ENCODE measurements at places on chromosomes 5 and 9.

GRCh38 chr9:126624479-126624826, 10.7 kb downstream of the LMX1B start:
- DNase-seq, result no peak

DNA sequence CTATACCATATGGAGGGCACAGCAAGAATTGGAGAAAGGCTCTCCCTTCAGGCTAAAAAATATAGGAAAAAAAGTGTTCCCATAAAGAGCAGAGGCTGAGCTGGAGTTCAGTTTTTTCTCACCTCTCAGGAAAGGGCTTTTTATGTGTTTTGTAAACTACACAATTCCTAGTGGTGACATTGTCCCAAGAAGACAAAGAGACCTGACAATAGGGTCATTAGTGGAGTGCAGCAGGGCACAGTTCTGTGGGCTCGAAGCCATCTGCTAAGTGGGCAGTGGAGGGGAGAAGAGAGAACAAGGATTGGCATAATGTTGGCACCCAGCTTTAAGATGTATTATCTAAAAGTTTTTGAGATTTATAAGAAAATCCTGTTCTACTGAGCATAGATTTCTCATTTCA, 162.5 kb downstream of the HCN1 start:
- no peak for DNase-seq

DNA sequence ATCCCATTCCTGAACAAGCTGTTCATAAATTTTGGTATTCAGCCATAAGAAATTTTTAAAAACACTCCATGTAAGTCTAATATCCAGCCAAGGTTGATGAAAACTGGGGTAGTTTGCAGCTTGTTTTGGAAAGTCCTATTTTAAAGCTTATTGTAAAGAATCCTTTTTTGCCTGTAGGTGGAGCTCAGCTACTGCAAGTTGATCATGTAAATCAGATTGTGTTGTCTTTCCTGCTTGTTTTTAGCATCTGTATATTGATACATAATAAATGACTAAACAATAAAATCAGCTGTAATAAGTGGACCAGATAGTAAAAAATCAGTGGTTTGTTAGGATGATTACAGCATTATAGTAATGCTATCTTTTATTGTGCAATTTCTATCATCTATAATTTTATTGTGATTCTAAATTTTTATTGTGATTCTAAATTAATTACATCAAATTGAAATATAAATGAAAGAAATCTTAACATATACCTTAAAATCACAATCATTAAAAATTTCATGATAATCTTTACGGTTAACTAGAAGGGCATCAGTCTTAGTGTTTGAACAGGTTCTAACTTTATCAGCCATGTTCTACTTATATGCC, 42.4 kb downstream of the CWC27 start:
- peak; percentile 49 for DNase-seq

DNA sequence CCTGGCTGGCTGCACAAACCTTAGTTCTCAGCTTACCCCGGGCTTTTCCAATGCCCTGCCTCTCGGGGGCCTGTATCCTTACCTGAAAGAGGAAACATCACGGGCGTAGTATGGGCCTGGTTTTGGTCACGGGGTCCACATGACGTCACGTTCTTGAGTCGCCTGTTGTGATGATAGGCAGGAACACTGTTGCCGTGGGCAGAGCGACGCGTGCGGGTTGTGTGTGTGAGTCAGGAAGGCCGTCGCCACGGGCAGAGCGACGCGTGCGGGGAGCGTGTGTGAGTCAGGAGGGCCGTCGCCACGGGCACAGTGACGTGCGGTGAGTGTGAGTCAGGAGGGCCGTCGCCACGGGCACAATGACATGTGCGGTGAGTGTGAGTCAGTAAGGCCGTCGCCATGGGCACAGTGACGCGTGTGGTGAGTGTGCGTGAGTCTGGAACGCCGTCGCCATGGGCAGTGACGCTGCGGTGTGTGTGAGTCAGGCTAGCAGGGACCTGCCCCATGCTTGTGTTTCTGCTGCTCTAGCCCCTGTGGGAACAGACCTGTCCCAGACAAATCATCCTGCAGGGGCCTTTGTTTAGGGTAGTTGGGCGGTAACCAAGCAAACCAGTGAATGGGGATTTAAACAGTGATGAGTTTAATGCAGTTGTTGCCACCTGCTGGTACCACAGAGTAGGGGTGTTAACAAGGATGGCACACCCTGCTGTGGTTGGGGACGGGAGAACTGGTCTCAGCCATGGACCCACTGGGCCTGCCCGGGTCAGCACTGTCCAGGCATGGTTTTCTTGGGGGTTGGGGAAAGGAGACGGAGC, 19.8 kb downstream of the TRIP13 start:
- DNase-seq, result no peak

GRCh38 chr5:169814522-169814921, 165.8 kb downstream of the INSYN2B start:
- DNase-seq, result no peak

DNA sequence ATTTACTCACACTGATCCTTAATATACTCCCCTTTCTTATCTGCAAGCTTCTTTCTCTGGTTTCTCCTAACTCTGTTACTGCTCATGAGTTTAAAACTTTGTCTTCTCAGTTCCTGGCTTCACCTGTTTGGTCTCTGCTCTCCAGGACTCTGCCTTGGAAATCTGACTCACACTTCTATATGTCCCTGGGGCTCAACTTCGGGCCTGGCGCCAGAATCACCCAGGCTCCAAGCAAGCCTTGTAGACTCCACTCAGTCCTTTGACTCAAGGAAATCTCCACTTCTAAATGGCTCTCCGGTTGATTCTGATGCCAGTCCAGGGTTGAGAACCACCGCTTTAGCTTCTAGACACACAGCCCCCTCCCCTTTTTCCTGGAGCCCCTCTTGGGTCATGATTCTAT, 57.8 kb downstream of the TMC1 start:
- no peak for DNase-seq

DNA sequence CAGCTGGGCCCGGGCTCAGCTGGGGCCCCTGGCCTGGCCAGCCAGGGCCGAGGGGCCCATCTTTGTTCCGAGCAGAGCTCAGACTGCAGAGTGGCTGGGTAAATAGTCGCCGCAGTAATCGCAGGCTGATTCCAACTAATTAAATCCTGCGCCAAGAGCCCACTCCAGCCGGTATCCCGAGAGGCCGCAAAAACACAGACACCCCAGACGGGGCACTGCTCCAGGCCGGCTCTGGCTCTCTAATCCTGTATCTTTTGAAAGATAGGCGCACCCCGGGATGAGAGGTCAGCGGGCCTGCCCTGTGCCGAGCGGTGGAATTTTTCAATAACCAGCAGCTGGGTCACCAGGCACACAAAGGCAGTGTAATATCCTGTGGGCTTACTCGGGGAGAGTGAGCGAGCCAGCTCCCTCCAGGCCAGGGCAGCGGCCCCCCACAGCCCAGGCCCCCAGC, 57.7 kb downstream of the LMX1B start:
- DNase-seq, result no peak

GRCh38 chr9:38029915-38030638, 39.0 kb downstream of the SHB start:
- no peak for DNase-seq

GRCh38 chr5:95410279-95410678, 19.1 kb downstream of the FAM81B start:
- DNase-seq, result peak; percentile 25

DNA sequence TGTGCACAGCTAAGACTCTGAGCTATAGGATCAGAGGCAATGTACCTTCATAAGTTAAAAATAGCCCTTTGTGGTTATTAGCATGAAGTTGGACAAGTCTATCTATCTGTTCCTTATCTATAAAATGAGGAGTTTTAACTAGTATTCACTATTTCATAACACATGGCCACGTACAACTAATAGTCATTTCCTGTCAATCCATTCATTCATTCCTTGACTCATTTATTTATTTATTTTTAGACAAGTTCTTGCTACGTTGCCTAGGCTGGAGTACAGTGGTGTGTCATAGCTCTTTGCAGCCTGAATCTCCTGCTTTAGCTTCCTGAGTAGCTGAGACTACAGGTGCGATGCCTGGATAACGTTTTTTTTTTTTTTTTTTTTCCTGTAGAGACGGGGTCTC, 92.1 kb downstream of the NR3C1 start:
- no peak for DNase-seq

GRCh38 chr9:115590011-115590410, 472.1 kb upstream of the TNC start:
- DNase-seq, result peak; percentile 88

- no peak for DNase-seq
Measured at GRCh38 chr9:136615631-136616306, 46.9 kb upstream of the EGFL7 start.

GRCh38 chr5:131640043-131640856, 5.2 kb upstream of the RAPGEF6 start:
- no peak for DNase-seq

GRCh38 chr5:133702791-133703770, 90.7 kb upstream of the FSTL4 start:
- DNase-seq, result no peak

DNA sequence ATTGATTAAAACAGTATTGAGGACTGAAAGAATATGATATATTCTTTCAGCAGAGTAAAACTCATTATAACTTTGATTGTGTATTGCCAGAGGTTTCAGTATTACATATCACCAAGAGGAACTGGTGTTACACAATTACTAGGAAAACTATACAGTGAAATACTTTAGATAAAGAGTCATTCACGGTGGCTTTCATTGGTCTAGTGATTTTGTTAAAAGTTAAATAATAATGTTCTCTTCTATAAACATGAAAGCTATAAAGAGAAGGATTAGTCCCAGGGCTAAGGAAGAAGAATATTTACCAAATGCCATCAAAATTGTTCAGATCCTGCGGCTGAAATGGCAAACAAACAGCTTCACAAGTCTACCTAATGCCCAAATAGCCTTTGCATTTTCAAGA, 306.2 kb downstream of the SEMA5A start:
- DNase-seq, result no peak

DNA sequence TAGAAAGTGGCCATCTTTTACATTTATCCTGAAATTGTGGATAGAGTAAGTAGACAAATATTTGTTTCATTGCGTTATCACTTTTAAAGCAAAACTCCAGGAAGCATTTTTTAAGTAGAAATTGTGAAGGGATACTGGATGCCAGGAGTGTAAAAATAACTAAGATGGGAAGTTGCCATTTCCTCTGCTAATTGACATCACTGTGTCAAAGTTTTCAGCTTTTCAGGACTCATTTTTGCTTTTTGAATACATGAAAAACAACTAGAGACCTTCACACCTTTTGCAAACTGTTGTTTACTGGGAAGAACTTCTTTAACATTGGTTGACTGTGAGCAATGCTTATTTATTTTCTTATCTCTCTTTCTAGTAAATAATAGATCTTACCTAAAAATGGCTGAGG, 337.5 kb downstream of the NR2F1-AS1 start:
- no peak for DNase-seq

GRCh38 chr5:102762095-102762534, 7.0 kb downstream of the PAM start:
- no peak for DNase-seq

- no peak for DNase-seq
Measured at GRCh38 chr5:40832345-40832744, 2.7 kb downstream of the RPL37 start.

DNA sequence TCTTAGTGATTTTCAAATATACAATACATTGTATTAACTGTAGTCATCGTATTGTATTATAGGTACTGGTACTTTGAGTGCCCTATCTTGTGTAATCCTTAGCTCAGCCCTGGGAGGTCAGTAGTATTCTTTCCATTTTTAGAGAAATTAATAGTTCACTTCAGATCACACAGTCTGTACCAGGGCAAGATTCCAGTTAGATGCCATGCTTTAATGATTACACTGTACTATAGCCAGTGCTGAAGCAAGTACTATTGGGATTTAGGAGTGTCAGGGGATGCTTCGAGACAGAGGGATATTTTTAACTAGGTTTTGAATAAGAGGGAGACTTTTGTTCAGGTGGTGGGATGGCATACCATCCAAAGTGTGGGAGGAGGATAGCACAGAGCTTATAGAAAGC, 41.0 kb upstream of the SLC27A6 start:
- no peak for DNase-seq

- DNase-seq, result no peak
Measured at GRCh38 chr5:19790829-19791466, 197.1 kb downstream of the CDH18 start.

GRCh38 chr5:125140855-125141254, 394.4 kb upstream of the ZNF608 start:
- peak; percentile 80 for DNase-seq

DNA sequence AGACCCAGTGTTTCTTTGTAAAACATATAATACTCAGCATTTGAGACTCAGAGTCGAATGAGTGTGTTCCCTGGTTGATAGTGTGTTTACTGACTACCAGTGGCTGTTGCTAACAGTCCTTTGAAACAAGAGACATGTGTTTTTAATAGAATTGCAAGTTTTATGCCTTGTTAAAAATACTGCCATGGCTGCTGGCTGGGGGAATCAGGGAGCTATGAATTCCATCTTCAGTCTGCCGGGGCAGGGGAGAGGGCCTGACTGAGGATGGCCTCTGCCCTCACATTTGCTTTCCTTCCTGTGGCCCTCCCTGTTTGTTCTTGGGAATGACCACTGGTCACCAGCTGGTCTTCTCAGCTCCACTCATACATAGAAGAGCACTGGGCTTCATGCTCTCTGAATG, 63.8 kb downstream of the PDZD2 start:
- peak; percentile 82 for DNase-seq

- peak; percentile 65 for DNase-seq
Measured at GRCh38 chr5:158070859-158071258, 211.9 kb upstream of the CLINT1 start.

DNA sequence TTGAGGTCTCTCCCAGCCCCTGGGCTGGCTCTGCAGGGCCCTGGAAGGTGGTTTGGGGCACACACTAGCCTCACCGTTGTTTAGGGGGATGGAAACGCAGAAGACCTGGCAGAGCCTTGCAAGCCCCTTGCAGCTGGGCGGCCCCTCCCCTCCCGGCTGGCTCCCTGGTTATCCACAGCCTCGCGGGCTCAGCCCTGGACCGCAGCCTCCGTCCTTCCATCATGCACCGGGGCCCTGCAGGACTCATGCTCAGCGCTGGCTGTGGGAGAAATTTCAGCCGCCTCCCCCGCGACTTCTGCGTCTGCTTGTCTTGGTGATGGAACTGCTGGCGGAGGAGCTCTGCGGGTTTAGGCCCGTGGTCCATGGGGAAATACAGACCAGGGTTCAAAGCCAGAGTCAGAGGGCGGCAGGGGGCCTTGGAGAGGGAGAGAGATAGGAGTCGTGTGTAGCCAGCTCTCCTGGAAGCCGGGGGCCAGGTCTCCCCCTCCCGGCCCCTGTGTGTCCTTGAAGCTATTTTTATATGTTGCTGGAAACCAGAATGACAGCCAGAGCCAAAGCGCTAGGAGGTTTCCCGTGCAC, 75.8 kb upstream of the IER5L start:
- DNase-seq, result peak; percentile 36

DNA sequence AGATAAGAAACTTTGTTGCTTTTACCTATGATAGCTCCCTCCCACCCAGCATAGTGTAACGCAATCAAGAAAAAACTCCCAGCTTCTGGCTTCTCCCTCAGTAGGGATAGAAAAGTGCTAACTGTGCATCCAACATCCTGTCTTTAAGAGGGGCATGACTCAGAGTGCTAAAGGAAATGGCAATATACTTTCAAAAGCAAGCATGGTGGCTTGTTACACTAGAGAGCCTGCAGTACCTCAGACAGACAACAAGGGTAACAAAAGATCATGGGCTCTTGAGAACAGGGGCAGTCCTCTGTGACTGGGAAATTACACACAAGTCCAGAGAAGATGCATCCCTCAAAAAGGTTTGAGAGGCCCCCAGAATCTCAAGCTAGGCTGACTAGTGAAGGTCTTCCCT, 37.8 kb downstream of the PRELID2 start:
- DNase-seq, result no peak

GRCh38 chr9:5835808-5836207, 2.9 kb upstream of the ERMP1 start:
- DNase-seq, result no peak

Data from muscle of back (tissue), 13 donors.